OCI-M1 (cell line): ENCODE measurements at places on chromosomes 7 and 10.

DNA sequence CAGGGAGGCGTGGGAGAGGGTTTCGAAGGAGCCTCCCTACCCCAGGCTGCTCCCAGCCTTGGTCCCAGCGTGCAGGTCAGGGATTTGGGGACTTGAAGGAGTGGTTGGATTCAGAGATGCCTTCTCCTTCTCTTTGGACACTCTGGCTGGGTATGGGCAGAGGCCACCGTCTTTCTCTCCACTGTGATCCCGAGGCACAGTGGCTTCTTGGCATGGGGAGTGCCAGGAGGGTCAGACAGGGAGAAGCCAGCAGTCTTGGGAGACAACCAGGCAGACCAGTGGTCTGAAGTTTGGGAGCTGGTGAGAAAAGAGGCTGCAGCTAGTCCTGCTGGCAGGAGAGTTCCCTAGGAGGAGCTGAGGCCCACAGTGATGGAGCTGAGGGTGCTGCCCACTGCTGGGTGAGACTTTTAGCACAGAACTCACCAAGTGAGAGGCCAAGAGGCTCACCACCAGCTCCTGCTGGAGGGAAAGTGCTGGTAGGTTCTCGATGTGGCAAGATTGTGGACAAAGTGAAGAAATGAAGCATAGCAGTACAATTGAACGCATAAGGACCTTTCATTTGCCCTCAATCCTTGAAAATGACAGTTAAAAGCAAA lies 35.2 kb upstream of the WDFY4 start:
- peak; percentile 32 for DNase-seq

DNA sequence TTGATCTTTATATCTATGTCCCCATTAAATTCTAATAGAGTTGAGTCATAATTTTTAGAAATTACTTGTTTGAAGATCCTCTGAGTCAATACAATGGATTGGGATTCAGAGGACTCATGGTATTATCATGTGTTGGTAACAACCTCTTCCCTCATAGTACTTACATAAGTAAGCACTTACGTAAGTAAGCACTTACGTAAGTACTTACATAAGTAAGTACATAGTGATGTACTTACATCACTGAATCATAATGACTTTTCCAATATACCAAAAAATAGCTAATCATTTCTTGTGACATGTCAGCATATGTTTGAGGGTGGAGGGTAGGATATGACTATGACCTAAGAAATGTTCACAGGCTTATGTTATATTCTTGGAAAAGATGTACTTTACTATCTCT lies 740.5 kb downstream of the SORCS1 start:
- DNase-seq: no peak

DNA sequence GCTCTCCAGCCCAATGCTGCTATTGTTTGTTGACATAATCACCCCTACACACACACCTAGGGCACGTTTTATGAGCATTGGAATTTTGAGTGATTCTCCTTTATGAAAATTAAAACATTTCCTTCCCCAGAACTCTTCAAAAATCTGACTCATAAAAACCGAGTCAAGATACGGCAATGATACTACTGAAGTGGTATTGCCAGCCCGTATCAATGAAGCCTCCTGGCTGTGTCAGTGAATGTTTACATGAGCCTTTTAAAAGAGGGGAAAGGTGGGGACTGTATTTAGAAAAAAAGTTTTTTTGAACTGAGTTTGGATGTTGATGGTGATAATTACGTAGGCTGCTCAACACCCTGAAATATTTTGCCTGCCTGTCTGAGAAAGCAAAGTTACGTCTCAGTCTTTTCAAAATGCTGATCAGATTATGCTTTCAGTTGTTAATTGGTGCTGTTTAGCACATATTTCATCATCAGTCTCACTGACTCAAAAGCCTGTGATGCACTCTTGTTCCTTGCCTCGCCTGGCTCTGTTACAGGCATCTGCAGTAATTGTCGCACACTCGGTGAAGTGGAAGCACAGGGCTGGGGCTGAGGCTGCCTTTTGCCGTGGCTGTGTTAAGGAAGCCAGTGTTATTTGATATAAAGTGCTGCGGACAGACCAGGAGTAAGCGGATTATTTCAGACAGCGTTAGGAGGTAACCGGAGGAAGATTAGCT lies 157.4 kb upstream of the TCF7L2 start:
- no peak for DNase-seq

DNA sequence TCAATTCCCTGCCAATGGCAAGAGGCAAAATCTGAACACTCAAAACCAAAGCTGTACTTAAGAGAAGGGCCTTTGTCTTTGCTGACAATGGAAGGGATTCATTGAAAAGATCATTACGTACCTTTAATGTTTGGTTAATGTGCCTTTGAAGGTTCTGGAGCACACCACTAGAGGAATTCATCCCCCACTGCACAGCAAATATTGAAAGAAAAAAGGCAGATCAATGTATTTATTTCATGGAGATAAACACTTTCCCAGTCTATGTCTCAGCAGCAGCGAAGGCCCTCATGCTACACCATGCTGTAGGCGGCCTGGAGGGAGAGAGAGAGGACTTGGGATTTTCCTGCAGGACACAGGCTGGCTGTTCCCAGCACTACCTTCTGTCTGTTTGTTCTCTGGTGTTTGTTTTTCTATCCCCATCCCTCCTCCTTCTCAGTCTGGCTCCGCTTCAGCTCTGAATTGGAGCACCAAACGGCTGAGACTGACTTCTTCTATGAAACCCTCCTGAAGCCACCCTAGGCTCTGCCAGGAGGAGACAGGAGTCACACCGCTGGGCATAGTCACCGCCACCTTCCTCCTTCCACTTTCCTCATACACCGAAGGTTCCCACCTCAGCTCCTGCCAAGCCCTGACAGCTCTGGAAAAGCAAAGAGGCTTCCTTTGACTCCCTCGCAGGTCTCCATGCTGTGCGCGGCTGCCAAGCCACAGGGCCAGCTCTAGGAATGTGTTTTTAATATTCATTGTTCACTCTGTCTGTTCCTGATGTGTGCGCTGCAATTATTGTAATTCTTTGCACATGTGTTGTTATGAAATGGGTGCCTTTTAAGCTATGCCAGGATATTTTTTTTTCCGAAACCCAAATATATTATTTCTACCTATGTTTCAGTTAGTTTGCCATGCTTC lies 301.5 kb downstream of the FZD1 start:
- no peak for DNase-seq

GRCh38 chr7:138510003-138510402 lies 49.9 kb downstream of the TRIM24 start:
- no peak for DNase-seq

- DNase-seq: no peak
These were observed 13.3 kb downstream of the ZCCHC24 start for GRCh38 chr10:79431891-79432831.

DNA sequence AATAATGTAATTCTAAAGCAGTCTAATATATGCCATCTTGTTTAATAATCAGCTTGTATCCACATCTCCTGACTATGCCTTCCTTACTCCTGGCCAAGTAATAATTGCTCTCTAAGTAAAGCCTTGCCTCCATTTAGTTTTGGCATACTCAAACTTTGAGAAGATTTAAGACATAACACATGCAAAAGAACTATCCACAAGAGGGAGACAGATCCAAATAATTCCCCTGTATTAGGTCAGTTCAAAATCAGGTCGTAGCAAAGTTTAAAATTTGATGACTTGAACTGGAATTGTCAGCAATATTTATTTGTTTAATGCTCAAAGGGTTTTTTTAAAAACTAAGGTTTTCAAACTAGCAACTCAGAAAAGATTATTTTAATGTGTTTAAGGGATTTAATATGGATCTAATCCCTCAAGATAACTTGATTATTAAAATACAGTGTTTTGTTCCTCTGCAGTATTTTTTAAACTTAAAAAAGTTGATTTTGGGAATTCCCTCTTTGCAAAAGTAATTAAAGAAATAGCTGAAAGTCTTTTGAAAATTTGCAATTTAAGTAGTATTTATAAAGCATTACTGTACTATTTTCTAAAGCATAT lies 95.3 kb downstream of the HDAC9 start:
- peak; percentile 71 for DNase-seq

DNA sequence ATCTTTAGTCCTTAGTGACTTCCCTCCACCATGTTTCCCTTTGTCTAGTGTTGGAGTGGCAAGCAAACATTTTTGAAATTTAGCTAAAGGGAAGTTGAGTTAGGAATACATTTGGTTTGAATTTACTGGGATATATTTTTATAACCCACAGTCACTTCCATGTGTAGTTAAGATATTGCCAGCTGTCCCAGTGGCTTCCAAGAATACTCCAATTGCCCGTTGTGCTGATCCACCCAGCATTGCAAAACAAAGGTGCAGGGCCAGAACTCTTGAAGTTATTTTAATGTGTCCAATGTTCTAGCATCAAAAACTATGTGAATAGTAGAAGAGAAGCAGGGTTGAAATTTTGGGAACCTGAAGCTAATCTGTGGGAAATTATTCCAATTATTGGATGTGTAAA lies 2.5 kb upstream of the P4HA1 start:
- DNase-seq: no peak

- DNase-seq: peak; percentile 65
These were observed 1.3 kb downstream of the VSIR start for GRCh38 chr10:71771821-71772617.

DNA sequence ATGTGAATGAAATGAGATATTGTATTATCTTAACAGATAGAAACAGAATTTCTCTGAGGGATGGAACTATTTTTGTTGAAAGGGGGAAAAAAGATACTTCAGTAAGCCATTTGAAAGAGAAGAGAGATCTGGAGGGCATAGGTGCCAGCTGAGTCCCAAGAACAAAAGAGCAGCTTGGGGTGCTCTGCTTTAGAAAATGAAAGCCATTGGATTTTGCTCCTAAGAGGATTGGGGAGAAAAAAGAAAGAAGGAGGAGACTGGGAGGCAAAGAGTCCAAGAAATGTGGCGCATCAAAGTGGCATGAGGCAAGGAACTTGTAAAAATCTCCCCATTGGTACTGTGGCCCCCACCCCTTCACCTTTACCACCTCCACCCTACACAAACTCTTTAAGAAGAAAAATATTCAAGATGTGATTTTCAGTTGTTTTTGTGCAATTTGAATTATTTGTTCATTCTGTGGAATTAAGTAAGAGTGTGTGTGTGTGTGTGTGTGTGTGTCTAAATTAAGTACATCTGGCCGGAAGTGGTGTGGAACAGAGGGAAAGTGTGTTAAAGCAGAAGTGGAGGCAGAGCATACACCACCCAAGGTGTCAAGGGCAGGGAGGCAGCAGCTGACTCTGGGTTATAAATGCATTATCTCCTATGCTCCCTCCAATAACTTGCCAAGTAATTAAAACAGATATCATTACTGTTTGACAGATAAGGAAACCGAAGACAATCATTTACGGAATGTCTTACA lies 9.9 kb upstream of the GNAI1 start:
- peak; percentile 54 for DNase-seq

- DNase-seq: no peak
These were observed 70.7 kb upstream of the EZH2 start for GRCh38 chr7:148954766-148955165.

DNA sequence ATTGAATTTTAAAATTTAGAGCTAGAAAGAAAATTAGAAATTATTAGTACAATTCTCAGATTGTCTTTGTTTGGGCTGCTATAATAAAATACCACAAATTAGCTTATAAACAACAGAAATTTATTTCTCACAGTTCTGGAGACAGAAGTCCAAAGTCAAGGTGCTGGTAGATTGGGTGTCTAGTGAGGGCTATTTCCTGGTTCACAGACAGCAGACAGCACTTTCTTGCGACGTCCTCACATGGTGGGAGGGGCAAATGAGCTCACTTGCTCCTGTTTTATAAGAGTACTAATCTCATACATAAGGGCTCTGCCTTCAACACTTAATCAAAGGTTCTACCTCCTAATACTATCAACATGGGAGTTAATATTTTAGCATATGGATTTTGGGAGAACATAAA lies 134.1 kb downstream of the MDFIC start:
- no peak for DNase-seq

GRCh38 chr7:135512135-135512887 lies 2.4 kb upstream of the CNOT4 start:
- DNase-seq: peak; percentile 84

GRCh38 chr10:11210211-11210922 lies 192.7 kb downstream of the CELF2 start:
- DNase-seq: no peak

GRCh38 chr10:87860156-87860795 lies 3.1 kb downstream of the KLLN start:
- peak; percentile 93 for DNase-seq

DNA sequence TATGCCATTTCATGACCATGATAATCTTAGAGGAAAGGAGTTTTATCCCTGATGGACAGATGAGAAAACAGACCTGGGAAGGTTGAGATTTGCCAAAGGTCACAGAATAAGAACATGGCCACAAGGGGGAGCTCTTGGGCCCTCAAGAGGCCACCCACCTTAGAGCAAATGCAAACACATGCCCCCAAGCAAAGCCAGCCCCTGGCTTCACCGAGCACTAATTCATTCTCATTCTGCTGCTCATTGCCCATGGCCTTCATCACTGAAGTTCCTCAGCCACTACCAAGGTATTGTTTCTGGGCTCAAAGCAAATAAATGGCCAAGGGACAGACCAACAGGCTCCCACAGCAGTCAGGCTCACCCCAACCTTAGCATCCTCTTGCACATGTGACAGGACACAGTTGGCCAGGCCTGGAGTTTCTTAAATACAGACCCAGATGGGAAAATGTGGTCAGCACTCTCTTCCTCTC lies 44.2 kb downstream of the PDLIM1 start:
- peak; percentile 89 for DNase-seq

DNA sequence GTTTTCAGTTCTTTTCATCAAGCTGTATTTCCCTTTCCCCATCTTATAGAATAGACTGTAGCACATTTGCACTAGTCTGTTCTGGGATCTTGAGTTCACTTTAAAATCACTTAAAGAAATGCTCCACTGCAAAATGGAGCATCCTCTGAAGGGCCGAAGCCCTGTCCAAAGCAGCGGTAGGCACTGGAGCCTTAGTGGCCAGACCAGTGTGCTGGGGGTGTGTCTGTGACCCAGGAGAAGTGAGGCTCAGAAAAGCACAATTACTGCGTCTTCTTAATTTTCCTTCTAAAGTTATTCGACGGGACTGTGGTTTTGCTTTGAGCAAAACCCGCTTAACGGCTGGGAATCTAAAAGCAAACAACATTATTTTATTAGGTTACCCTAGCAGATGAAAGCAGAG lies 205.7 kb downstream of the SLC25A13 start:
- DNase-seq: no peak

- no peak for DNase-seq
These were observed 1.2 kb downstream of the PALD1 start for GRCh38 chr10:70479626-70480238.

DNA sequence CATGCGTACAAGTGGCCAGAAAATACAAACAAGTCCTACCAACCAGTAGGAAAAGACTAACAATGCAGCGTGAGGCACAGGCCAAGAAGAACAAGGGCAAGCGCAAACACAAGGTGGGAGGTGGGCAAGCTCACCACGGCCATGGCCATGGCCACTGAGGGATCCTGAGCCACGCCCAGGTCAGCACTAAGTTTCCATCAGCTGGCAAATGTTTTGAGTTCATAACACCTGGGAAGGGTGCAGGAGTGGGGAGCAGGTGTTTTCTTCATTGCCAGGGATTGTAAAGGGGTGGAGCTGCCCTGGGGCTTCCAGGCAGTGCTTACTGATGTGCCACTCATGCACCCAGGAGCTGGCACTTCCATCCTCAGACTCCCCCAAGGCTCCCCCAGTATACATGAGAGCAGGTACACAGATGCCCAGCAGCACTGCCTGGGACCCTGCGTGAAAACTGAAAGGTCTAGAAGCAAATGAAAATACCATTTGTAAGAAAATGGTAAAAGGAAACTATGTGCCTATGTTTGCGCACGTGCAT lies 139.2 kb upstream of the RET start:
- no peak for DNase-seq

GRCh38 chr10:72794260-72794659 lies 99.3 kb upstream of the OIT3 start:
- peak; percentile 74 for DNase-seq
